ENCODE measurements at places on chromosomes 13 and 19.

GRCh38 chr19:20660473-20661140 is 764 bp downstream of the ZNF626 start:
- no peak for DNase-seq

DNA sequence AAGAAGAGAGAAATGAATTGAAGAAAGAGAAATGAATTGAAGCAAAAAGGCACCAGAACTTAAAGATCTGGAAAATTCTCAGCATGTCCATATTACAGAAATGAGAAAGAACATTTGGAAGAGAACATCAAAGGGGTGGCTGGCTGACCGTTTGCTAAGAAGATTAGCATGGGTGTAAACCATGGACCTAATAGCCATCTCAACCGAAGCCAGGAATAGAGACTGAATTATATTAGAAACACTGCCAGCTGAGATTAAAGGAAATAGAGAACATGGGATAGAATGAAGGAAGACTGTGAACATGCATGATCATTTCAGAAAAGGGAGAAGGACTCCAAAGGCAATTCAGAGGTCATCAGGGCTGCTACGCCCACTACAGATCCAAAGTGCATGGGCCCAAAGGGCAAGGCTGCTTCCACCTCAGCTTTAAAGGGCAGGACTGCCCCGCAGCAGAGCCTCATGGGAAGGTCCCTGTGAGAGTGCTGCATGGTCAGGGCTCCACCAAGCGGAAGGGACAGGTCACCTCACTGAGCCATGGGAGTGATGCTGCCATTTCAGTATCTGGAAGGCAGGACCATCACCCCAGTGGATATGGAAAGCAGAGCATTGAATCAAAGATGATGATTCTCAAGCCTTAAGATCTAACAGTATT is 23.1 kb downstream of the FNDC3A start:
- no peak for DNase-seq

- DNase-seq, result peak; percentile 66
Measured at GRCh38 chr13:106129273-106129672, 406.2 kb downstream of the EFNB2 start.

DNA sequence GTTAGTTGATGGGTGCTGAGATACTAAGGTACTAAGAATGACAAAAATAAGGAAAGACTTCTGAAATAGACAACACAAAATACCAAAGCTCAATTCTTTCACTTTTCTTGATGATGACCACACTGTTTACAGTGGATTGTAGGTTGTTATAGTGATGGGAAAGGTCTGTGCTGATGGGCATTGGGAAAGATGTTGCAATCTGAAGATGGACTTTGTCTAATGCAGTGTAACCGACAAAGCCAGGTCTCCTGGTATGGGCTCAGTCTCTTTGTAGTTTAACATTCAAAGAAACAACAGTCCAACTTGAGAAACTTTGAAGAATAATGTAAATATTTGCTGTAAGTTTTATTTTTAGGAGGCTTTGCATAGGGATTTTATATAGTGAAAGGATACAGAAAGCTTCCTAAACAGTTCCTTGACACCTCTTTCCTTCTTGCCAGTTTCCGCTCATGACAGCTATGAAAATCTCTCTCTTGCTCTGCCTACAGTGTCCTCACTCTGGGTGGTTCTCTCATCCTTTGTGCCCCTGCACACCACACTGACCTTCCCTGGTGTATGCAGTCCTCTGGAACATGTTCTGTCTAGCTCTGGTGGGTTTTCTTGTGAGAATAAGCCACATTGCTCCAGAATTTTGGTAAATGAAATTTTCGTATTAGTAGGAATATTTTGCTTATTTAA is 172.2 kb downstream of the KCNRG start:
- no peak for DNase-seq

- DNase-seq, result no peak
Measured at GRCh38 chr13:106835477-106835876, 267.5 kb upstream of the ARGLU1 start.

- DNase-seq, result no peak
Measured at GRCh38 chr13:91359631-91360030, 12.1 kb downstream of the MIR17HG start.

DNA sequence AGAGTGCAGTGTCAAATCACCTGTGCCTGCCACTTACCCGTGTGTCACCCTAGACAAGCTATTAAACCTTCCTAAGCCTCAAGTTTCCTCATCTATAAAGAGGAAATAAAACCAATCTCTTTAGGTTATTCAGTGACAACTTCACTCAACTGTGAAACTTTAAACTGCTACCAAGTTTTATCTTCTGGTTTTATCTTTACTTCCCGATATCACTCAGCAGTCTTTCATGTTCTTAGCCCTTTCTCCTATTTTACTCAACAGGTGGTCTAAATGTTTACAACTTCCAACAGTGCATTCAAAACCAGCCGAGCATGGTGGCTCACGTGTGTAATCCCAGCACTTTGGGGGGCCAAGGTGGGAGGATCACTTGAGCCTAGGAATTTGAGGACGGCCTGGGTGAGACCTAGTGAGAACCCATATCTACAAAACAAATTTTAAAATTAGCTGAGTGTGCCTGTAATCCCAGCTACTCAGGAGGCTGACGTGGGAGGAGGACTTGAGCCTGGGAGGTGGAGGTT is 59.6 kb downstream of the GPALPP1 start:
- no peak for DNase-seq

DNA sequence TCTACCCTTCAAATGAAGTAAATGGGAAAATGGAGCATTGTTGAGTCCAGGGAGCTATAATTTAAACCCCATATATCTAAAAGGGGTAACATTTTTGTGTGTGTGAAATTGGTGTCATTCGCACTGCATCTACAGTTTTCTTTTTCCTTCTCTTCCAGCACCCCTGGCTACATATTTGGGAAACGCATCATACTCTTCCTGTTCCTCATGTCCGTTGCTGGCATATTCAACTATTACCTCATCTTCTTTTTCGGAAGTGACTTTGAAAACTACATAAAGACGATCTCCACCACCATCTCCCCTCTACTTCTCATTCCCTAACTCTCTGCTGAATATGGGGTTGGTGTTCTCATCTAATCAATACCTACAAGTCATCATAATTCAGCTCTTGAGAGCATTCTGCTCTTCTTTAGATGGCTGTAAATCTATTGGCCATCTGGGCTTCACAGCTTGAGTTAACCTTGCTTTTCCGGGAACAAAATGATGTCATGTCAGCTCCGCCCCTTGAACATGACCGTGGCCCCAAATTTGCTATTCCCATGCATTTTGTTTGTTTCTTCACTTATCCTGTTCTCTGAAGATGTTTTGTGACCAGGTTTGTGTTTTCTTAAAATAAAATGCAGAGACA is 28.6 kb downstream of the ALOX5AP start:
- no peak for DNase-seq

DNA sequence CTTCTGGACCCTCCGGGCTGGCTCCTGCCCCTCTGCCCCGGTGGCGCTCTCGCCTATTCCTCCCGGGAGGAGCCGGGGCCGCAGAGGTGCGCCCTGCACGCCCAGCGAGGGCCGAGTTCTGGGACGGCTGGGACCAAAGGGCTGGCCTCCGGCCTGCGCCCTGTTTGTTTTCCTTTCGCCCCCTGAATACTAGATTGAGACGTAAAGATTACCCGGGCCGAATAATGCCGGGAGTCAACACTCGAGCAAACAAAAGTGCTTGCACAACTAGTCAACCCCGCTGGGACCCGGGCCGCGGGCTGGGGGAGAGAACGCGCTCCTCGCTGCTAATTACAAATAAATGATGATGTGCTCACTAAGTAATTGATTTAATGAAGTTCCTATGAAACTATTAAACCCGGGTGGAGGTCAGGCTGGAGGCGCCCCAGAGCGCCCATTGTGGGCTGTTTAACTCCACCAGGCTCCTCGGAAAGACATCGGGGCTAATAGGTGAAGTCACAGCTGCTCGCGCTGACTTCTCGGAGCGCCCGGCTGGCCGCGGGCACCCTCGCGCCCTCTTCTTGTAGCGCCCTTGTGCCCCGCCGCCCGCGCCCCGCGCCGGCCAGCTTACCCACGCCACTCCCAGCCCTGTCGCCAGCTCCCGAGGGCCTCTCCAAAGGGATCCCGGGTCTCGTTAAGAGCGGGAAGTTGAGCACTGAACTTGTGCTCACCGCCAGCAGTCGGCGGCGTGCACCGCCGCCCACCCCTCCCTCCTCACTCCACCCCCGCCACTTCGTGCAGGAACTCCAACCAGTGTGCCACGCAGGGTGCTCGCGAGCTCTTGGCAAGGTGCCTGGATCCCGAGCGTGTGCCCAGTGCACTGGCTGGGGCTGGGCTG is 14.9 kb downstream of the ZIC5 start:
- no peak for DNase-seq

- no peak for DNase-seq
Measured at GRCh38 chr13:31167490-31167889, 5.8 kb upstream of the HSPH1 start.

- no peak for DNase-seq
Measured at GRCh38 chr19:19409205-19409604, 3.7 kb downstream of the GATAD2A start.

- no peak for DNase-seq
Measured at GRCh38 chr13:94303644-94304174, 175.8 kb downstream of the DCT start.

- no peak for DNase-seq
Measured at GRCh38 chr19:40177286-40178070, 13.7 kb upstream of the MAP3K10 start.

DNA sequence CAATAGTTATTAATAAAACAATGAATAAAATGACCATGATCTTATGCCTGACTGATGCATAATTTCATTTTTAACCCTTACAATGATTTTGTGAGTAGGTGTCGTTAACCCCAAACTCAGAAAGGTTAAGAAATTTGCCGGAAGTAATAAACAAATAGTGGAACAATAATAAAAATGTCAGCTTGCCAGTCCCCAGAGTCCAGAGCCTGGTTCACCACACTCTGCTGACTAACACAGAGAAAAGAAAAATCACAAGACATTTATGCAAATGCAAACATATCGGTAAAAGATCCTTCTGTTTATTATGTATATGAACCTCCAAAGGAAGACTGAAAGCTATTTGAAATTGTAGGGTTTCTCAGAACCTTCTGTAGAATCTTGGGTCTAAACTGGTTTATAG is 563.7 kb downstream of the EFNB2 start:
- DNase-seq, result no peak

Data from NCI-H1105 treated with DMSO at 0.1 percent for 48 hours (cell line).